NCI-H69 (cell line): ENCODE measurements at places on chromosomes 5 and 9.
A peak's percentile ranks its signal among the peaks of the same experiment; 100 is the strongest.

GRCh38 chr9:98607787-98608186, 100.9 kb downstream of the GABBR2 start:
- DNase-seq = no peak

DNA sequence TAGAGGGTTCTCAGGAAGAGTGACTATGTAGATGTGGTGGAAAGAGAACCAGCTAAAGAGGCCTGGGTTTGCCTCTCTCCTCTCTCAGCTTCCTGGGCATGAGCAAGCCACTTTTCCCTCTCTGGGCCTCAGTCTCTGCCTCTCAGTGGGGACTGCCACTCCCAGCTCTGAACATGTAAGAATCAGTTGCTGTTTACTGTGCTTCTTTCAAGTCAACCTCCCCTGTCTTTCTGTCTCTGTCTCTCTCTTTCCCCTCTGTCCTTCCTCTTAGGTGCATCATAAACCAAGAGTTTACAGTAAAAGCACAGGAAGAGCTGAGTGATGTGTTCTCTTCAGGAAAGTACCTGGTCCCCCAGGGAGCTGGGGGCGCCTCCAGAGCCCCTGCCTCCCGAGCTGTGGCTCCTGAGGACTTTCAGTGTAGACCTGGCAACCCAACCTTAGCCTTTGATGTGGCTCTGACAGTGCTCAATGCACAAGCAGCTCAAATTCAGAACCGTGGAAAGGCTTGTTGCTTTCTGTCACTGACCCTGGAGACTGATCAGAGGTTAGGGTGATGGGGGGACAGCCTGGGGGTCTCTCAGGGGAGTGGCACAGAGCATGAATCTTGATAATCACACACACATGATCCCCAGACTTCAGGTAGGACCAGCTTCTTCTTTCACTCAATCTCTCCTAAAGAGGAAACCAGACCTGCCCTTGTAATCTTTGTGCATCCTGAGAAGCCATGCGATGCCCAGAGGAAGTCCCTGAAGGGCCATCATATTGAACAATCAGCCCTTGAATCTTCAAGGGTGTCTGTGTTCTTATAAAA, 59.4 kb upstream of the TNFSF8 start:
- no peak for DNase-seq

DNA sequence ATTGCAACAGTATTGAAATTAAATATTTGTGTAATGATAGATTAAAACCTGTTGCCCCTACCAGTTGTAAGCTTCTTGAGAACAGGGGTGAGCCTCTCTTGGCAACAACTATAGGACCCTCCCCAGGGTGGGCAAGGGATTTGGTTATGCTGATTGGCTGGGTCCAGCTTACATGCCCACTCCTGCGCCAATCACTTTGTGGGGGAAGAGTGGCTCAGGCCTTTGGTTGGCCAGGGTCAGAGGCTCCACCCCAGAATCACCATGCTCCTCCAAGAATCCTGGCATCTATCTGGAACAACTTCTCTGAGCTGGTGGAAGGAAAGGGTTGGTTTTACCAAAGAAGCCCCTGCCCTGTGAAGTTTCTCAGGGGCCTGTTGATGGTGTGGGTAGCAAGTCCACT, 8.6 kb upstream of the PITX1 start:
- no peak for DNase-seq

DNA sequence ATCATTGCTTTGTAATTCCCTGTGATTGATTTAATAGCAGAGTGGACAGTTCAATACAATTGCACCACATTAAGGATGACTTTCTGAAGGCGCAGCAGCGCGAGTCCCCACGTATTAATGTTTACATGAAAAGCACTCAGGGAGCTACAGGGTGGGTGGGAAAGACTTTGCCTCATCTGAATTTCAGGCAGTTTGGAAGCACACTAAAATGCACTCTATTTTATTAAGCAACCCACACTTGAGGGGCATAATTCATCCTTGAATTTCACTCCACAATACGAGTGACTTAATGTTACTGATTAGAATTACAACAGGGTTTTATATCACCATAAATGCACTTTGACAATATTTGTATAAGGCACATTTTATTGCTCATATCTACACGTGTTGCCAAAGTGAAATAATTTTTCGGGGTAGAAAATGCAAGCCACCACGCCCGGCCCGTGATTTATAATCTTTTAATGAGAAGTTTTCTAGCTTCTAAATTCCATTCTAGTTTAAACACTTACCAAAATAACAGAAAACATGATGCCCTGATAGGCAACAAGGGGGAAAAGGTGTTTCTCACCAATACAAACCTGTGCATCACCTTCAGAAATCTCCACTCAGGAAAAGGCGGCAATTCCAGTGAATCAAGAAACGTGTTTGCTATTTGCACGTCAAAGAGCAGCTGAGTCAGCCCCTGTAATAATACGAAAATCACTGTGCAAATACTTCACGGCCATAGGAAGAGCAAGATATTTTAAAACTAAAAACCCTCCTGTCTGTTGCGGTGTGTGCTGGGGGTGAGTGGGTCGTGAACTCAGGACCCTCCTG, 40.5 kb downstream of the IRX4 start:
- DNase-seq = peak; percentile 28

- DNase-seq = peak; percentile 71
Measured at GRCh38 chr9:108257382-108257781, 598.4 kb downstream of the ACTL7B start.

- DNase-seq = no peak
Measured at GRCh38 chr9:137307255-137308056, 5.4 kb upstream of the NRARP start.

DNA sequence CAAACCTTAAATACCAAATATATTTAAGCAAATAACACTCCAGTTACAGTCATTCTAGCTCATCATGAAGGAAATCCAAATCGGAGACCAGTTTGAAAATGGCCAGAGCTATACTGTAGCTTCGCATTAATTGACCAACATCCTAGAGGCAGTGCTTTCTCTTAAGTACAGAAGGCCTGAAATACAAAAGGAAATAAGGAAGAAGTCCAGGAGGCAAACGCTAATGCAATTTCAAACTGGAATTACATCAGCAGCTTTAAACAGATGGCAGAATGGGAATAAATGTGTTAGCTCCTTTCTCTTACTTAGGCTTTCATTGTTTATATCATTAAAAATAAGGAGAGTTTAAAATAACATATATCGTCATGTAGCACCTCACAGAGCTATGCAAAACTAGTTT, 197.0 kb downstream of the SEC61B start:
- DNase-seq = peak; percentile 32

DNA sequence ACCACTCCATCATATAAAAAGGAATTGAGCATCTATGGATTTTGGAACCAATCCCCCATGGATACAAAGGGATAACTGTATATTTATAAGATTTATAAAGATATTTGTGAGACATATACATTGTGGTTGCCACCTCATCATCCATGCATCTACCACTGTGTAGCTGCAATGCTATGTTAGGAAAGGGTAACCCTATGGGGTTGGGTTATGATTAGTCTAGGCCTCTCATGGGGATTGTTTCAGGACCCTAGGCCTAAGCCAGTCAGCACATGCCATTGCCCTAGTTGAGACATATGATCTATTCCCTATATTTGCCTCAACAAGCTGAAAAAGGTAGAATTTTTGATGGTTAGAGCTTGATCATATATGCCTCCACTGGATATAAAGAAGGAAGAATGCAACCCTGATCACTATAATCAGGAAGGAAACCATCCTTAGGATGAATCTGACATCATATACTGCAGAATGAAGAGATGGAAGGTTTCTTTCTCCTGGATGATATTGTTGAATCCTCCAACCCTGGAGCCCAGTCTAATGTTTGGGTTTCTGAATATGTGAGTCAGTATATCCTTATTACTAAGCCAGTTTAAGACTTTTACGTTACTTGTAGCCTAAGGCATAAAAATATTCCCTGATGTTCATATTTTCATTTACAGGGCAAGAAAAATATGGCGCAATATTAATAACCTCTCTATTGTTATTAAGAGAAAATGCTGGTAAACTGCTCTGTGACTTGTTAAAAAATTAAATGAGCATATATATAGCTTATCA, 94.2 kb downstream of the ADAMTS19 start:
- no peak for DNase-seq

DNA sequence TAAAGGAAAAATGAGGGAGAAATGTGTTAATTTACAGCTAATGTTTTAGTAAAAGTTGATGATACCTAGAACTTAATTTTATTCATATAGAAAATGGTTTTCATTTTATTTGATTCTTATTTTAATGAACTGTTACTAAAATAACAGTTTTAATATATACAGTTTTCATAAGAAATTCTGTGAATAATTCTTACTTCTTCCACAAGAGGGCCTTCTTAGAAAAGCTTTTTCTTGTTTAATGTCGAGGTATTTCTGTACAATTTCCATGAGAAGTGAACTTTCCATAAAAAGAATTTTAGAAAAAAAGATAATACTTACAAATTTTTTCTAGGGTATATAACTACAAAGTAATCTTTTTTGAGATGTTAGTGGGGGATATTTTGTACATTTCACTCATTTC, 73.9 kb downstream of the KLF9 start:
- peak; percentile 46 for DNase-seq

DNA sequence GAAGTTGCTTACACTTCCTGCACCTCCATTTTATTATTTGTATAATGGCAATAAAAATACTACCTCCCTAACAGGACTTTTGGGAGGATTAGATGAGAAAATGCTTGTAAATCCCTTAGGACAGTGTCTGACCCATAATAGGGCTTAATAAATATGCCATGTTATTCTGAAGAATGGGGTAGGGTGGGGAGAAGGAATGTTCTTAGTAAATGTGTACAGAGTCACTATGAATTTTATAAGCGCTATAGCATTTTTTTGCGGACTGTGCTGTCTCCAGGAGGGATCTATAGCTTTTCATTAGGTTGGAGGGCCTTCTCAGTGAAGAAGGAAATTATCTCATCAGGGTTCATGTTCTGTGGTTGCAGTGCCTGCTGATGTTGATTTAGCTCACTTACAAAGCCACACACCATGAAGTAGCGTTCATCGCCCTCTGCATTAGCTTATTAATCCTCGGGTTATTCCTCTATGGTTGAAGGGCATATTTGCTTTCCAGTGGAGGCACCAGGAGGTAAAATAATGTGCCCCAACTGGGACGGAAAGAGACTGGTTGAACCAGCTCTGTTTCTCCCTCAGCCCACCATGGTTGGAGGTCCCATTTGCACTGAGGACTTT, 497.1 kb downstream of the ARHGEF28 start:
- DNase-seq = peak; percentile 99

GRCh38 chr5:32299059-32299677, 13.6 kb downstream of the MTMR12 start:
- peak; percentile 76 for DNase-seq

GRCh38 chr9:13675638-13676000, 396.1 kb upstream of the MPDZ start:
- DNase-seq = no peak

DNA sequence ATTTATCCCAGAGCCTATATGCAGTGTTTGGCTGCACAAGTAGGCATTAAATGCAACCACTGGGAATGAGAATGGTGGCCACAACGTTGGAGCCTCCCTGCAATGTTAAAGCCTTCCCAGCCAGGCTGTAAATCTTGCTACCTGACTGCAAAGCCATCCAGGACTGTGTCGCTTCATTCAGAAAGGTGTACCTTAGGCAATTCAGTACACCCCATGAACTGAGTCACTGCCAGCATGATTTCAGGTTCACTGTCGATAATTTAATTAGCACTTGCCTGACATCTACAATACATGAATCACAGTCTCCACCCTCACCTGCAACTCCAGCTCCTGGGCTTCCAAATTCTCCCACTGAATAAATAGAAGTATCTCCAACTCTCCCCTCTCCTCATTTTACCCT, 108.4 kb downstream of the SLIT3 start:
- DNase-seq = no peak

GRCh38 chr5:148666353-148666752, 12.0 kb upstream of the HTR4 start:
- no peak for DNase-seq

DNA sequence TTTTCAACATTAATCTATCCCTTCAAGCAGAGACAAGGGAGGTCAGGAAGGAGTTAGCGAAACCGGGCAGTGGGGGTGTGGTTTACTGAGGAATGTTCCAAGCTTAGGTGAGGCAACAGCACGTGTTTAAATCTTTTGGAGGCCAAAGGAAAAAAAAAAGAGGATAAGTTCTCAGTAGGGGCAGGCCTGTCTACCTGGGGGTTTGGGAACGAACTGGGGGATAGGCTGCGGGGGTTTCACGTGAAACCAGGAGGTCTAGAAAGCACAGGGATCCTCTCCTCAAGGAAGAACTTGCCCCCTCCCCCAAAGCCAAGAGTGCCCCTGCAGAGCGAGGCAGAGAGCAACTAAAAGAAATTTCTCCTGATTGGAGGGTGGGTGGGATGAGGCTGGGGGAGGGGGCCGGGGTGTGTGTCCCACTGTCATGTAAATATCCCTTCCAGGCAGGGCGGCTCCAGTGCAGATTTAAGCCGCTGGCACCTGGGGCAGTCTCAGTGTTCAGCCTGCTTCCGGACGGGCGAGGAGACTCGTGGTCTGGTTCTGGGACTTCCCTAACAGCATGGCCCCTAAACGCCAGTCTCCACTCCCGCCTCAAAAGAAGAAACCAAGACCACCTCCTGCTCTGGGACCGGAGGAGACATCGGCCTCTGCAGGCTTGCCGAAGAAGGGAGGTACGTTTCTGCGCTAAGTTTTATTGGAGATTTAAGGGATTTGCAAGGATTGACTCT, 5.5 kb upstream of the SET start:
- peak; percentile 78 for DNase-seq

- DNase-seq = no peak
Measured at GRCh38 chr5:63164838-63165535, 586.4 kb downstream of the LRRC70 start.

DNA sequence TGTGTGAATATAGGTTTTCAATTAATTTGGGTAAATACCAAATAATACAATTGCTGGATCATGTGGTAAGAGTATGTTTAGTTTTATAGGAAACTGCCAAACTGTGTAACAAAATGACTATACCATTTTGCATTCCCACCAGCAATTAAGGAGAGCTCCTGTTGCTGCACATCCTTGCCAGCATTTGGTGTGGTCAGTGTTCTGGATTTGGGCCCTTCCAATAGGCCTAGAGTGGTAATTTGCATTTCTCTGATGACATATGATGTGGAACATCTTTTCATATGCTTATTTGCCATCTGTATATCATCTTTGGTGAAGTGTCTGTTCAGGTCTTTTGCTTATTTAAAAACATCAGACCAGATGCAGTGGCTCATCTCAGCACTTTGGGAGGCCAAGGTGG, 11.6 kb upstream of the RFK start:
- DNase-seq = peak; percentile 19
